ENCODE measurements at places on chromosomes 7 and 10.

- no peak for ATAC-seq
Observed at GRCh38 chr10:34864149-34865067, 49.3 kb upstream of the PARD3 start.

- no peak for ATAC-seq
Observed at GRCh38 chr7:99863847-99864440, 12.9 kb downstream of the OR2AE1 start.

DNA sequence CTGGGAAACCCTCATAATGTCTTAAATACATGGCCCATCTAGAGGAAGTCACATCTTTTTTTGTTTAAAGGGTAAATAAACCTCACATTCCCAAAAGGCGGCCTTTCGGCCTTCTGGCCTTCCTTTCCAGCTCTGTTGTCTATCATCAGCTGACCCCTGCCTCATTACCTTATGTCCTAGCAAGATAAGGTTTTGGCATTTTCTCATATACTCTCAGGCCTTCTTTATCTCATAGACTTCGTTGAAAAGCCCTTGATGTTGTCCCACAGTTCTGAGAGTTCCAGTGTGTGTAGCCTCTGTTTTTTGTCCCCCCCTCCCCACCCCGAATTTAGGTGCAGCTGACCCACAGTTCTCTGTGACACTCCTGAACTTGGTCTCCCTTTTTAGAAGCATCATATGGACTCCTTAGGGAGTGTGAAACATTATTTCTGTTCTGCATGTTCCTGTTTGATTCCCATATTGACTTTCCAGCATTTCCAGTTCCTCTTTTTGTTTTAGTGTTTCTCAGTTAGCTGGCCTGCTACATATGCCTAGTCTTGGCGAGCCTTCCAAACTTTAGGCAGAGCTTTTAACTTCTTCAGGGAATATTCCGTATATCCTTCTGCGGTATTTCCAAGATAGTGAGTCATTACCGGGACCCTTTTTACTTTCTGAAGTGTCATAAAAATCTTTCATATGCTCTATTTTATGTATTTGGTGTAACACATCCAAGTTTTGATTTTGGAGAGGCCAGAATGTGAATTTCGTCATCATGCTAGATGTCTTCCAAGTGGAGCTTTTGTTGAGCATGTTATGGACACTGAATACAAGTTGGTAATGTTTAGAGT lies 138.5 kb downstream of the LRRC4 start:
- ATAC-seq: no peak

GRCh38 chr7:86925221-86925620 lies 134.2 kb downstream of the ELAPOR2 start:
- ATAC-seq: no peak

DNA sequence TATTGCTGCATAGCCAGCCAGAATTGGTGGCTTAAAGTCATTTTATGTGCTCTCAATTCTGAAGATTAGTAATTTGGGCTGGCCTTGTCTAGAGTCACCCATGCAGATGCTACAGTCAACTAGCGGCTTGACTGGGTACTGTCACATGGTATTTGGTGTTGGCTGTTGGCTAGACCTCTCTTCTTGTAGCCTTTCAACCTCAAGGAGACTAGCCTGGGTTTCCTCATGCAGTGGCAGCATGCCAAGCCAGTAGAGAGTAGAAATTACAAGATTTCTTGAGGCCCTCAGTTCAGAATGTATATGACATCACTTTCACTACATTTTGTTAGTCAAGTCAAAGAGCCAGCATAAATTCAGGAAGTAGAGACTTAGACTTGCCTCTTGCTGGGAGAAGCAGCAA lies 3.7 kb upstream of the ZNF800 start:
- ATAC-seq: no peak

- no peak for ATAC-seq
Observed at GRCh38 chr7:44489955-44490350, 505 bp downstream of the NUDCD3 start.

GRCh38 chr7:143205560-143206293 lies 16.1 kb upstream of the TAS2R40 start:
- peak; percentile 54 for ATAC-seq

DNA sequence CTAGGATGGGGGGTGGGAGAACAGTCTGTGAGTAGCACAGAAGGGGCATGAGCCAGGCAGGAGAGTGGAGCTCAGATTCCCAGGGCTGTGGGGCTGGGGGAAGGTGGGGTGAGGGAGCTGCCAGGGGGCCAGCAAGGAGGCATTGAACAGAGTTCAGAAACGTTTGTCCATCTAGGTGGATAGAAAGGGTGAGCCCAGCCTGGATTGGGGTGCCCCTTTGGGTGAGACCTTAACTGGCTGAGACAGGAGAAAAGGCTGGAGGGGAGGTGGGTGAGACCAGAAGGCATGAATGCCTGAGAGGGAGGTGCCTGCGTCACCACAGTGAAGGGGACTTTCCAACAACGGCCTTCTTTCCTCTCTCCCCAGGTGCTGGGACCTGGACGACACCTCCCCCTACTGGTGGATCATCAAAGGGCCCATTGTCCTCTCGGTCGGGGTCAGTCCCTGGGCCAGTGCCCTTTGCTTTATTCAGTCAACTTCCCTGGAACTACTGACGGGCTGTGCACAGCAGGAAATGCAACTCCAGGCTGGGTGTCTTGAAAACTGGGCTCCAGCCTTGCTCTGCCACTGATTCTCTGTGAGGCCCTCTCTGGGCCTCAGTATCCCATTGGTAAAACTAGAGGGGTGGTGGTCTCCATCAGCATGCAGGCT lies 11.0 kb downstream of the GHRHR start:
- peak; percentile 63 for ATAC-seq

- no peak for ATAC-seq
Observed at GRCh38 chr7:116854132-116854531, 8.3 kb upstream of the CAPZA2 start.

DNA sequence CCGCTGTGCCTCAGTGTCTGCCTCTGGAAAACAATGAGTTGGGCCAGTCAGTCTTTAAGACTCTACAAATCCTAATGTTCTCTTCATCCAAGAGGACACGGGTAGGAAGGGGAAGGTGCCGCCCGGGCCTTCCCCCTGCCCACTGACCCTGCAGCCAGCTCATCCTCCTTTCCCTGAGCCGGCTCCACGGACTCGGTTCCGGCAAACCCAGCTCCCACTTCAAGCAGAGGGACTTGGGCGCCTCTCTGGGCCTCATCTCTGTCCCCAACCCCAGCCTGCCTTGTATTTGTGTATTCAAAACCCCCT lies 95.6 kb downstream of the C10orf105 start:
- no peak for ATAC-seq

DNA sequence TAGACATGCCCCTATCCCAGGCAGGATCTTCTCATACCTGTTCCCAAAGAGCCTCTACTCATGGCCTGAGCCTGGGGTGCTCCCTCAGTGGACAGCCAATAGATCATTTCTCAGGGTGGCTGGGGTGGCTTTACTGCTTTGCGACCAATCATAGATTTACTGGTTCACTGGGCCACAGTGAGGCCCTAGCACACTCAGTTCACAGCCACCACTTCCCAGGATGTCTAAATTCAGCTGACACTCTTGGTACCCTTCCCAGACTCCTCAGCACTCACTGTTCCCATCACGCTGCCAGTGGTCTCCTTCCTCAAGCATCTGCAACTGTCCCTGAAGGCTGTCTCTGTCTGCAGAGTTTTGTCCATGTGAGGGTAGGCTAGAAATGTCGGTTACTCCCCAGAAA lies 50.6 kb downstream of the ARHGAP22 start:
- no peak for ATAC-seq

GRCh38 chr7:146713205-146713604 lies 596.6 kb downstream of the CNTNAP2 start:
- ATAC-seq: no peak

DNA sequence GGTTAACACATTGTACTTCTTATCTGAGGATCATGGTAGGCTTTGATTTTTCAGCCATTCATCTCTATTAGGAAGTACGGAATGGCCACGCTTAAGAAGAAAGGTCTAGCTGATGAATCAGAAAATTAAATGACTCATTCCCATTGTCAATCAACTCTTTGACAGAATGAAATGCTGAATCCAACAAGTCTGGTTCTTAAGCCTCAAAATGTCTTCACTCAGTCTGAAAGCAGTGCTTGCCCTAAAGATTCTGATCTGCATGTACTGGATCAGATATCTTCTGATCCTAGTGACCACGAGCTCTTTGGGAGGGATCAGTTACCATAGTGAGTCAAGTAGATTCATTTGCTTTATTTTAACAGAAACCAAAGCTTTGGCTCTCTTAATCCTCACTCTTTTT lies 5.7 kb upstream of the CELF2 start:
- ATAC-seq: no peak

- peak; percentile 52 for ATAC-seq
Observed at GRCh38 chr10:31062856-31063255, 31.2 kb upstream of the ZNF438 start.

GRCh38 chr10:97770255-97770654 lies 1.5 kb downstream of the SFRP5 start:
- ATAC-seq: no peak

GRCh38 chr7:135235841-135236240 lies 2.2 kb downstream of the STRA8 start:
- no peak for ATAC-seq

DNA sequence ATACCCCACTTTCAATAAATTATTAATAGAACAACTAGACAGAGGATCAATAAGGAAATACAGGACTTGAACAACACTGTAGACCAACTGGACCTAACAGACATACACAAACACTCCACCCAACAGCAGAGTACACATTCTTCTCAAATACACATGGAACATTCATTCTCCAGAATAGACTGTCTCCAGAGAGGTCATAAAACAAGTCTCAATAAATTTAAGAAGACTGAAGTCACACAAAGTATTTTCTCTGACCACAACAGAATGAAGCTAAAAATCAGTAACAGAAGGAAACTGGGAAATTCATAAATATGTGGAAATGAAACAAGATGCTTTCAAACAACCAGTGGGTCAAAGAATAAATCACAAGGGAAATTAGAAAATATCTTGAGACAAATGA lies 119.8 kb downstream of the SMURF1 start:
- no peak for ATAC-seq

GRCh38 chr10:122281018-122281626 lies 10.0 kb downstream of the BTBD16 start:
- no peak for ATAC-seq

DNA sequence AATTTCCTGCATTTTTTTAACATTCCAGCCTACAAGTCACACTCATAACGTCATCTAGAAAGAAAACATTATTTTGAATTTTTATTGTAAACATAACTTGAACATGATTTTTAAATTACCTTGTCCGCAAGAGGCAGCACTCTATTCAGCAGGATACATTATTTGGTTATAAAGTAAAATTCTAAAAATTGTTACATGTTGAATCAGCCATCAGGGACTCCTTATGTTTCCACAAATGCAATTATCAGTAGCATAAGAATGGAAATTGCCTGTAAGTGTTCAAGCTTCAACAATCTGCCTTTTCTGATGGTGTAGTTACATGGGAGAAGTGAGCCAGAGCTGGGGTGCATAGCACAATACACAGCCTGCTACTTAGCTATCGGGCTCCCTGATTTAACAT lies 97.5 kb downstream of the ZNF365 start:
- ATAC-seq: no peak

- ATAC-seq: no peak
Observed at GRCh38 chr10:49600781-49601400, 9.2 kb upstream of the SLC18A3 start.

DNA sequence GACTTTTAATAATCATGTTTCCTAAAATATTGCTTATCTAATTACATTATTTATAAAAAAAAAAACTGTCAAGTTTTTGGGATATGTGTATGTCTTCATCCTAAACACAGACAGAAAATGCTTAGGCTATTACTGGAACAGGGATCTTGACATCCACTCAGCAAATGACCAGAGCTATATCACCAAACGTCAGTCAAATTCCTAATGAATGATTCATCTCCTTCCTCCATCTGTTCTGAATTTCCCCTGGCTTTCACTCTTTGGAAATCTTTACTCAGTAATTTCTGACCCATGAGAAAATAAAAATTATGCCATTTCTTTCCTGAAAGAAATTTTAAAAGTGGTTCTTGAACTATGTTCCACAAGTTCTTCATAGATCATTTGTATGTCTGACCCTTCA lies 552.4 kb upstream of the KCND2 start:
- ATAC-seq: no peak

DNA sequence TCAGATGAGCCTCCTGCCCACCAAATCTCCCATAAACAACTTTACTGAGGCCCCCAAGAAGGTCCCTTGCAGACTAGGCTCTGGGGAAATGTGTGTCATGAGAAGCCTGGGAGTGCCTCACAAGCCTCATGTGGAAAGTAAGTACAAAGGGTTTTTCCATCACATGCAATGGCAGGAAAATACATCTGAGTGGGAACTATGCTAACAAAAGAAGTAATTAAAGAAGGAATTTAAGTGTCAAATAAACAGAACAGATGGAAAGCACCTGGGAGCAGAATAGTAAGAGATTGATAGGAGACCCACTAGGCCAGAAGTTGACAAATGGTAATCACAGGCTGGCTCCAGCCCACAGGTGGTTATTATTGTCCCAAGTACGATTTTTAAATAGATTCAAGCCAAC lies 20.5 kb downstream of the GSAP start:
- ATAC-seq: no peak

GRCh38 chr7:121097577-121097976 lies 109.1 kb downstream of the CPED1 start:
- ATAC-seq: no peak

- ATAC-seq: no peak
Observed at GRCh38 chr10:109866995-109867635, 56.2 kb downstream of the XPNPEP1 start.

- no peak for ATAC-seq
Observed at GRCh38 chr7:69678494-69679187, 80.4 kb downstream of the AUTS2 start.

GRCh38 chr10:80462299-80462980 lies 8.3 kb downstream of the TSPAN14 start:
- peak; percentile 50 for ATAC-seq

DNA sequence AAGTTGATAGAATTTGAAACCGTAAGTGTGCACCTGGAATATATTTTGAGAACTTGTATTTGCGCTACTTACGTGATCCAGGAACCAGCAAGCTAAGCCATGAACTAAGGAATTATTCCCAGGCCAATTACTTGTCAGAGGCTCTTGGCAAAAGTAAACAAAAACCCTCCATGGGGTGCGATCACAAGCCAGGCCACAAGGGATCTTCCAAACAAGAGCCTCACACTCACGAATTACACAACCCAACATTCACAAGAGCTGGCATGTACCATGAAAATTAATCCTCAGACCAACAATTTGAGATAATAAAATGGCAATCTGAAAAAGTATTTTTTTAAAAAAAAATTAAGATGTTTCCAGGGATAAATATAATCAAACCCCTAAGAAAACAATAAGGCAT lies 467.0 kb upstream of the AKR1E2 start:
- ATAC-seq: no peak

DNA sequence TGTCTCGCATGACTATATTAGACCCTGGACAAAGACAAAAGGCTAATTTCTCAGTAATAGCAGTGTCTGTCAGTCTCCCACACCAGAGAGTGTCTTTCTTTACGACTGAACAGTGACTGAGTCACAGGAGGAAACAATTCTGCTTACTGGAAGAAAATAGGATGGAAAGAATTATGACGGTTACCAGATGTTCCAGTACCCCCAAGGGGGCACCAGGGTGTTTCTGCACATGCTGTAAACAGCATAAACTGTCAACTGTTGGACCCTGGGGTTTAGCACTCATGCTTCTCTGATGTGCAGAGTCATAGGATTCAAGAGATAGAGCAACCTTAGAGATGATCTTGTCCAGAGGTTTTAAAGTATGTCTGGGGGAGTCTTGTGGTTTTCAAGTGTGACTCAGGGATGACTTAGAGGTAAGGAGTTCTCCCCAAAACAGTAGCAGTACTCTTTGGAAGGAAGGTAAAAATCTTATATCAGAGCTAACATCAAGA lies 291.7 kb downstream of the THSD7A start:
- peak; percentile 57 for ATAC-seq

- no peak for ATAC-seq
Observed at GRCh38 chr10:120432209-120432608, 24.8 kb upstream of the PLPP4 start.

GRCh38 chr10:46544989-46545791 lies 11.3 kb downstream of the GPRIN2 start:
- no peak for ATAC-seq

Measured in gastroesophageal sphincter (tissue), 4 donors.